Non-pigmented ciliary epithelial cell (primary cell): ENCODE measurements at places on chromosomes 1 and 21.

DNA sequence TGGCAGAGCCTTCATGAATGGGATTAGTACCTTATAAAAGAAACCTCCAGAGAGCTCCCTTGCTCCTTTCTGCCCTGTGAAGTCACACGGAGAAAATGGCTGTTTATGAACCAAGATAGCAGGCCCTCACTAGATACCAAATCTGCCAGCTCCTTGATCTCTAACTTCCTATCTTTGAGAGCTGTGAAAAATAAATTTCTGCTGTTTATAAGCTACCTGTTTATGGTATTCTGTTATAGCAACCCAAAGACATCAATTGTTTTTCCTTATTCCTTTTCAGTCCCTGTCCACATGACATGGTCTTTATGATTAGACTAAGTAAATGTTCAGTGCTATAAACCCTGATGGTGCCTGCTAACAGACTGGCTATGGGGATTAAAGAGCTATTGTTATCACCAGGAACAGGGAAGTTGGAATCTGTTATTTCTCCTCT is 9.7 kb upstream of the STIL start:
- DNase-seq, result no peak

GRCh38 chr1:201268604-201269151 is 14.6 kb upstream of the PKP1 start:
- no peak for DNase-seq

DNA sequence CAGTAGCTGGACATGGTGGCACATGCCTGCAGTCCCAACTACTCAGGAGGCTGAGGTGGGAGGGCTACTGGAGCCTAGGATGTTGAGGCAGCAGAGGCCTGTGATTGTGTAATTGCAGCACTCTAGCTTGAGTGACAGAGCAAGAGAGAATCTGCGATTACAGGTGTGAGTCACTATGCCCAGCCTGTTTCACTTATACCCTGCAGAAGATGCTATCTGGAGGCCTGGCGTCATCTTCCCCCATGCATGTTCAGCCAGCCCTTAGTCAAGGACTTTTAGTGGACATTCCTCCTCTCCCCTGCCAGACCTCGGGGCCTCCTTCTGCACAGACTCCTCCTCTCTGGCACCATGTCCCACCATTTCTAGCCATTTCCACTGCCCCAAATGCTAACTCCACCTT is 36.3 kb upstream of the RCC2 start:
- peak; percentile 23 for DNase-seq

- no peak for DNase-seq
Measured at GRCh38 chr21:45950740-45951515, 30.6 kb upstream of the COL6A1 start.

- no peak for DNase-seq
Measured at GRCh38 chr1:12342401-12343003, 112.7 kb downstream of the VPS13D start.

- DNase-seq, result no peak
Measured at GRCh38 chr1:58063095-58063494, 483.4 kb downstream of the OMA1 start.

DNA sequence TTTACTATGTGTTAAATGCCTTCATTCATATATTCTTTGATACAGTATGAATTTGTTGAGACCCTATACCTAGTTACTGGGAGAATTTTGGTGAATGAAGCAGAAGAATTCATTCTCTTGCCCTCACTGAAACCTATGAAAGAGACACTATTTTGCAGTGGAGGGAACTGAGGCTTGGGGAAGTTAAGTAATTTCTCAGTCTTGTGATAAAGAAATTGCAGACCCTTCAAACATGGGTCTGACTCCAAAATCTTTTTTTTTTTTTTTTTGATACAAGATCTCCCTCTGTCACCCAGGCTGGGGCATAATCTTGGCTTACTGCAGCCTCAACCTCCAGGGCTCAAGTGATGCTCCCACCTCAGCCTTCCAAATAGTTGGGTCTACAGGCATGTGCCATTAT is 132.1 kb downstream of the DNM3 start:
- DNase-seq, result no peak

- no peak for DNase-seq
Measured at GRCh38 chr1:12760256-12760795, 13.2 kb upstream of the PRAMEF12 start.

- DNase-seq, result no peak
Measured at GRCh38 chr1:199221371-199222150, 582.7 kb downstream of the PTPRC start.

DNA sequence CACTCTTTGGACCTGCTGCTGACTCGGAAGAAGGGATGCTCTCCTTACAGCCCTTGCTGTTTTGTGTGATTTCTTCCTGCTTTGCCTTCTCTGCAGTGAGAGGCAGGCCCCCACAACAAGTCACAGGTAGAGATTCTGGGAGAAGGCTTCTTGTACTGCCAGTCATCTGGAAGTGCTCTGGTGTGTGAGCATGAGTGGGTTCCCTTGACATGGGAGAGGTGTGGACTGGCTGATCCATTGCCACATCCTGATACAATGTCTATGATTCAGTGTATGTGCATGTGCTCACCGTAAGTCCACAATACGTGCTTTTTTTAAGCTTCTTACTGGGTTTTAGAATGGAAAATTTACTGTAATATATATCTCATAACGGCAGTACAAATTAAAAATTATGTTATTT is 46.0 kb upstream of the PLA2G4A start:
- DNase-seq, result peak; percentile 54

GRCh38 chr1:156069490-156070455 is 8.8 kb downstream of the RAB25 start:
- DNase-seq, result no peak

DNA sequence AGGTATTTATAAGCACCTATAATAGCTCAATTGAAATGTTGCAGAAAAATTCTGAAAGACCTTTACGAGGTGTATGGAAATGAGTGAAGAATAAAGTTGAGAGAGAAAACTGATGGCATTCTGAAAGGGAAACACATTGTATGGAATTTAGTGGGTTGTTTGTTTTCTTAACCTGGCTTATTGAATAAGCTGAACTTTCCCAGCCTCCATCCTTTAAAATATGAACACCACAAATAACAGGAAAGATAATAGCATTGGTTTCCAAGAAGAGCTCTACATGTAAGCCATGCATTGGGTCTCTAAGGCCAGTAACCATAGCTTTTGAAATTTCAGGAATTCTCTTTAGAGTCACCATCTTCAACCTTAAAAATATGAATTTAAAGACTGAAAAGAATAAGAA is 709.0 kb downstream of the USP25 start:
- DNase-seq, result no peak

DNA sequence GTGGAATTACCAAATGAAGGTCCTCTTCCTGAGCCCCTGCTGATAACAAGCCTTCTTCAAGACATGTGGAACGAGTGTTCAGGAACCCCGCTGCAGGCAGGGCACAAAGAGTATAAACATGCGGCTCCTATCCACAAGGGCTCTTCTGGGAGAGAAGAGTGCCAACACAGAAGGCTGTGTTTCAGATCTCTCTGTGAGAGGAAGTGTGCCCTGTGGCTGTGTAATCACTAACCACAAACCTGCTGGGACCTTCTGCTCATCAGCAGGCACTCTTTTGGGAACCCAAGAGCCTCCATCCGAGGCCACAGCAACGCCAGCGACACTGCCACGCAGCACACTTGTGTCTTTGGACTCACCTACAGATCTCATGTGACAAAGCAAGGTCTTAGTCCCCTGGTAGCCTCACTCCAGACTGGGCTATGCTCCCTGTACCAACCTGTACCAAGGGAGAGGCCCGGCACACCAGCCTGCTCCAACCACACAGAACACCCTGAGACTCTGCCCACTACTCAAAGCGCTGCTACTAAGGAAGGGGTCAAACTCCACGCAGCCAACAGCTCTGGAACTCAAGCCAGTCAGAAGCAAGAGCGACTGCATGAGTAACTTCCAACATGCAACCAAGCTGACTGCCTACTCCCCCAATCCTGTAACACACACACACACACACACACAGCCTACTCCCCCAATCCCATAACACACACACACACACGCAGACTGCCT is 7.8 kb downstream of the PTTG1IP start:
- no peak for DNase-seq

GRCh38 chr1:230123280-230124185 is 56.5 kb downstream of the GALNT2 start:
- no peak for DNase-seq

DNA sequence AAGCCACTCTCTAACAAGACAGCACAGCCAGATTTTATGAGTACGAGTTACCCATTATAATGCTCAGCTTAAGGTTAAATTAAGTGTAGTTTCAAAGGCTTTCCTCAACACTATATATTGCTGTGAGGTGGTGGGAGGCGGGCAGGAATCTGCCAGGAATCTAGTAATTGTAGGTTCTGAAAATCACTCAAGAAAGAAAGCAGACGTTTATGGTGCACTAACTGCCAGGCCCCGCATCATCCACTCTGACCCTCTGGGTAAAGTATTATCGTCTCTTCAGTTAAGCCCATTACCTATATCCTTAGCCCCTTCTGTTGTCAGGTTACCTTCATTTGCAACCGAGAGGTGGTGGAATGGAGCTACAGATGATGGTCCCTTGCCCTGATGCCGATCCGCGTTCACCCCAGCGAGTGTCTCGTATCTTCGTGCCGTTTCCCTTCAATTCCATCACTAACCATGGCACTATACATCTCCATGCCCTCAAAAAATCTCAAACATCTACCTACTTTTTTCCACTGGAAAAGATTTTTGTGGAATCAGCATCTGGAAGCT is 12.4 kb downstream of the HMGN1 start:
- no peak for DNase-seq

DNA sequence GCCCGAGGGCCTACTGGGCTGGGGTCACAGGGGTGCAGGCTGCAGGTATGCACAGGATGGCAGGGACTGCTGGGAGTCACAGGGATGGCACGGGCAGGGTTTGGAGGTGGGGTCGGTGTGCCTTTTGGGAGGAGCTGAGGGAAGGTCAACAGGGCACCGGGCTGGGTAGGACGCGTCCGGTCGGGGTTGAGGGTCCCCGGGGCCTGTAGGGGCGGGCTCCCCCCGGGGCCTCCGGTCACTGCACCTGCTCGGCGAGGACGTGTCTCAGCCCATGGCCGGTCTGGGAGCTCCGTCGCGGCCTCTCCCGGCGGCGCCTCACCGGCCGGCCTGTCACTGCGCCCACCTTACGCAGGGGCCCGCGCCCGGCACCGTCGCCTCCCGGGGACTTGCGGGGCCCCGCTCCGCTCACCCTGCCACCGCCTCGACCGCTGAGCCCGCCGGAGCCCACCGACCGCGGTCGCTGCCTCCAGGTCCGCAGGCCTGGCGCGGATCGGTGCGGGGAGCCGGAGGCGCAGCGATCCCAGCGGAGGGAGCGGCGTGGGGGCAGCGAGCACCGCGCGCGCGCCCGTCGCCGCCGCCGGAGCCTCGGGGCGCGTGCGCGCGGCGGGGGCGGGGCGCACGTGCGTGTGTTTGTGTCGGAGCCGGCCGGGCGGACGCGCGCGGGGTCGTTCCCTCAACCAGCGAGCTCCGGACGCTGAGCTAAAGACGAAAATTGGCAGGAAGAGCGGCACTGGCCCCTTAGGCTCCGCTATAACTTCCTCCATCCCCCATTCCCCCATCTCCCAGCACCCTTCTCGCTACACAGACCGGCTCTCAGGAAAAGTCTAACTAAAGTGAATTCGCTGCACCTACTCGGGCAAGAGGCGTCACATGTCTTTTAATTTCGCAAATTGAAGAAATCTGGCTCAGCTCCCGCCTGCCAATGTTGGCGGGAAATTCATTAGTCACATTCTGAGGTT is at the start of gene AMIGO1:
TSS of gene AMIGO1 (minus strand) at position 552 of the 959 bp plus-strand sequence. CDS start 815 bp downstream, outside the sequence.
- DNase-seq, result no peak

DNA sequence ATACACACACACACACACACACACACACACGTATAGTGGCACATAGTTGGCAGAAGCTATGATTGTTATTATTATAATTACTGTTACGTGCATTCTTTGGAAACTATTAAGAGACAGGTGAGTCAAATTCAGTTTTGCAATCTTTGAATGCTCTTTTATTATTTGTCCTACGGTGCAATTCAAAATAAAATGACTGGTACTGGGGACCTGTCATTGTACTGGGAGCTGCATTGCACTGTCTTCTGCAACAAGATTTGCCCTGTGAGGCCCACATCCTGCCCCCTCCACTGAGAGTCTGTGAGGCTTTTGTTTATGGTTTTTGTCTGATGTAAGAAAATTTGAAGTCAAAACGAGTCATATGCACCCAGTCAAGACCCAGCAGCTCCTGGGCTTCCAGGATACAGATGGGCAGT is 1.9 kb downstream of the LY9 start:
- DNase-seq, result no peak
